Subcutaneous adipose tissue (tissue), 4 donors: ENCODE measurements at places on chromosomes 5 and 9. TPM values are rescaled to one million over a fixed set of nuclear protein-coding genes. Genes with fewer than 3 reads are reported as not detected.

The TSSK1B gene
- total RNA-seq, result not detected

The ANXA6 gene
- total RNA-seq, result 267 TPM

The FAM193B gene
- total RNA-seq, result 95.5 TPM

The DNM1 gene
- 53.5 TPM for total RNA-seq

The SOHLH1 gene
- total RNA-seq, result not detected

The SPINK13 gene
- not detected for total RNA-seq

The SURF6 gene
- 7.7 TPM for total RNA-seq

The IARS1 gene
- total RNA-seq, result 105 TPM

The HBEGF gene
- total RNA-seq, result 14.3 TPM

The FAXDC2 gene
- 95.5 TPM for total RNA-seq

The SNCAIP gene
- total RNA-seq, result 4.9 TPM

The FUT7 gene
- total RNA-seq, result not detected

The RAB3C gene
- 3.4 TPM for total RNA-seq

The ADAMTS6 gene
- 20.2 TPM for total RNA-seq

The REEP5 gene
- 122 TPM for total RNA-seq

The CDKN2A gene
- total RNA-seq, result 1.3 TPM

The GDNF gene
- total RNA-seq, result not detected

The HRH2 gene
- 4.8 TPM for total RNA-seq

The DAB2IP gene
- total RNA-seq, result 6.3 TPM

The EPB41L4A gene
- total RNA-seq, result 23.8 TPM

The PPIC gene
- total RNA-seq, result 34.1 TPM

The BTNL9 gene
- total RNA-seq, result 69.2 TPM

The OMD gene
- total RNA-seq, result 24.8 TPM

The DNAH5 gene
- 0.22 TPM for total RNA-seq

The FREM1 gene
- 11.4 TPM for total RNA-seq

The DDX4 gene
- total RNA-seq, result not detected

The ARHGEF37 gene
- 7.5 TPM for total RNA-seq

The SLC36A2 gene
- total RNA-seq, result not detected

The IFNK gene
- not detected for total RNA-seq

The GTF3C4 gene
- 11.4 TPM for total RNA-seq

The LCN15 gene
- total RNA-seq, result not detected

The BAAT gene
- not detected for total RNA-seq

The PCDHA1 gene
- not detected for total RNA-seq

The SLC6A7 gene
- not detected for total RNA-seq

The AFF4 gene
- total RNA-seq, result 65.4 TPM

The GGTA1 gene
- total RNA-seq, result 30.9 TPM

The MARVELD2 gene
- 0.38 TPM for total RNA-seq

The SLC22A4 gene
- total RNA-seq, result 0.66 TPM

The CD14 gene
- total RNA-seq, result 61.2 TPM

The NFIB gene
- 93.1 TPM for total RNA-seq

The MSX2 gene
- total RNA-seq, result 0.98 TPM

The FOXD4L6 gene
- total RNA-seq, result not detected

The STPG3 gene
- not detected for total RNA-seq

The PCDHA3 gene
- 0.22 TPM for total RNA-seq

The GLDC gene
- total RNA-seq, result not detected

The RLN1 gene
- not detected for total RNA-seq

The IFNA13 gene
- total RNA-seq, result not detected
